Gastrocnemius medialis (tissue), 4 donors: ENCODE measurements at places on chromosomes 6 and 20.

DNA sequence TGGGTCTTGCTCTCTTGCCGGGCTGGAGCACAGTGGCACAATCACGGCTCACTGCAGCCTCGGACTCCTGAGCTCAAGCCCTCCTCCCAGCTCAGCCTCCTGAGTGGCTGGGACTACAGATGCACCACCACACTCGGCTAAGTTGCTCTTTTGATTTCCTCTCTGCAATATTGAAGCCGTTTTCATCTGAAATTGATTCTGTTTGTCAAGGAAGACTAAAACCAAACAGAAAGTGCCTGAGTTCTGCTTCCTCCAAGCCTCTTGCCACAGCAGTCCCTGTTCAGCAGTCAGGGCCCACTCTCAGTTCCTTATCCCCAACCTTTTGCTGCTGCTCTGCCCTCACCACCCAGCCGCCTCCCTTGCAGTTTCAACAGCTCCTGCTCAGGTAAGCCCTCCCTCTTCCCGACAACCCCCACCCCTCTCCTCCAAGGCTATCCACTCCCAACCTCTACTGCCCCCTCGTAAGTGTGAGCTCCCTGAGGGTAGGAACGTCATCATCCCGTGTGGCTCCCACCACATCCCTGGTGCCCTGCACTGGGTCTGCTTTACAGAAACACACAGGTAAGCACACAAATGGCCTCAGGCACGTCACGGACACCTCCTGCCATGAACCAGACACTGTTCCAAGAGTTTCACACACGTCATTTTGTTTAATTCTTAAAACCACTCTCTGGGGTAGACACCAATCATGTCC is 70.7 kb upstream of the TAB2 start:
- no peak for DNase-seq

GRCh38 chr6:22072949-22073348 is 223.9 kb downstream of the PRL start:
- DNase-seq, result no peak

DNA sequence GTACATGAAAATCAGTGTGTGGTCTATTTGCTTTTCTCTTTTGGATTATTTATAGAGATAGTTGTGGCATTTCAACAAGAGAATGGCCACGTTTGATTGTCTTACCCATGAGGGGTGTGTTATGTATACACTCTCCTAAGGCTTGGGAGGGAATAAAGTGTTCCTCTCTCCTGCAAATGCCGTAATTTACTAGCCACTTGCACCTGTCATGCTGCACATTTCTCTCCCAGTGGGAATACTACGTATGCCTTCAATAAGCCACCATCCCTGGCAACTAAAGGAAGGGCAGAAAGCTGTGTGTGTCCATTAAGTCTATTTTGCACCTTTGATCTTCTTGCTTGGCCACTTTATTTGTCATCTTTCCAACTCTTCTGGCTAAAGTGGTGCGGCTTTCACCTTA is 541.2 kb downstream of the QKI start:
- no peak for DNase-seq

- DNase-seq, result no peak
Measured at GRCh38 chr20:35559042-35559693, 17.3 kb downstream of the ERGIC3 start.

GRCh38 chr20:32191422-32191821 is 16.1 kb downstream of the PLAGL2 start:
- DNase-seq, result no peak

DNA sequence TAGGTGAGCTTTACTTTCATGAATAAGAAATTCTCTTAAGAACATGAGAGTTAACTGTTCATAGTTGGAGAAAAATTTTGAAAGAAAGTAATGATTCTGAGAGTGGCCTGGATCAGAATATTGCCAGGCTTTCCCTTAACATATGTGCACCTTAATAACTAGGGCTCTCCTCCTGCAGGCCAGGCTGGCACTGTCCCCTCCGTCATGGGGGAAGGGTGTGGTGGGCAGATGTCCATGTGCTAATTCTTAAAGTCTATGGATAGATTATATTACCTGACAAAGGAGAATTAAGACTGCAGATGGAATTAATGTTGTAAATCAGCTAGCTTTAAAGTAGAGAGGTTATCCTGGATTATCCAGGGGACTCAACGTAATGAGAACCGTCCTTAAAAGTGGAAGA is 10.9 kb upstream of the KLHL32 start:
- DNase-seq, result no peak

DNA sequence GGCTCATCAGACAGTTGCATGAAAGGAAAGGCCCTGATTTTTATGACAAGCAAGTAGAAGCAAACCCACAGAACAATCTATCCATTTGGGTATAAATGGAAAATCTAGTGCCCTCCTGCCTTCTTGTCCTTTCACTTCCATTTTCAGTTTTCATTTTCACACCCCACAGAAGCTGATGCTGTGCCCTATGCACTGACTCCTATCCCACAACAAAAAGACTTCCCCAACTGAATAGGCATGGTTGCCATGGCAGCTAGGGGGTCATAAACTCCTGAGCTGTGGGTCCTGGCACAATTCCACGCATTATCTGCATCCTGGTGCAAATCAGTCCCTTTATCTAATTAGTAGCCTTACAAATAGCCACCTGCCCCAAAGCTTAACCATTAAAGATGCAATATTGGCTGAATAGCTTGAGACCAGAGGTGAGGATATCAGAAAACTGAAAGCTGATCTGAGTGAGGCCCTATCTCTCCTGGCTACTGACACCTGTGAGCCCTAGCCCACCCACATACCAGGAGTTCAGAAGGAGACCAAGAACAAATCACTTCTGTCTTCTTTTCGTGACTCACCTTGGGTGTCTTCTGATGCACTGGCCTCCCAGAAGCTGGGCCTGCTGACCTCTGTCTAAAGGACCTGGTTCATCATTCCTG is 34.9 kb upstream of the HEY2 start:
- no peak for DNase-seq

DNA sequence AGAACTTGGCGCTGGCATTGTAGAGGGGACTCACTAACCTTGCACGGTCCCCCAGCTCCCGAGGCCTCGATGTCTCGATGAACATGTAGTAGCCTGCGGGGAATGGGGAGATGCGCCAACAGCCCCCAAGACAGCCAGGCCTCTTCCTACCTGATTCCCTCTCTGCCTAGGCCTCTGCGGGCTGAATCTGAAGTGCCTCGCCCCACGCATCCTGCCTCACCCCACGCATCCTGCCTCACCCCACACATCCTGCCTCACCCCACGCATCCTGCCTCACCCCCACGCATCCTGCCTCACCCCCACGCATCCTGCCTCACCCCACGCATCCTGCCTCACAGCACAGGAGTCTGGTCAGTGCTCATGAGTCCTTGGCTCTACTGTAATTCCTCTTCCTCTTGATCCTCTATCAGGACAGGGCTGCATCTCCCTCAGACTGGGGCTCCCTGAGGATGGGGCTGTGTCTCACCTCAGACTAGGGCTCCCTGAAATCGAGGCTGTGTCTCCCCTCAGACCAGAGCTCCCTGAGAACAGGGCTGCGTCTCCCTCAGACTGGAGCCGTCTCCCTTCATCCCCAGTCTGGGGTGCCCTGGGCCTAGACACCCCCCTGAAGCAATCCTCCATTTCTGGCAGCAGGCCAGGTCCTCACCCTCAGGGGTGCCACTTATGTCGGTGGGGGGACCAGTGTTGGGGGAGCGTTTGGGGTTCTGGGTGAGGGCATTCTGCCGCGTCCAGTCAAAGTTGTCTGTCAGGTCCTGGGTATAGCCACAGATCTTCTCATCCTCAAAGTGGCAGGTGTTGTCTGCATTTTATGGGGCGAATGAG is 53.6 kb downstream of the MDGA1 start:
- no peak for DNase-seq

DNA sequence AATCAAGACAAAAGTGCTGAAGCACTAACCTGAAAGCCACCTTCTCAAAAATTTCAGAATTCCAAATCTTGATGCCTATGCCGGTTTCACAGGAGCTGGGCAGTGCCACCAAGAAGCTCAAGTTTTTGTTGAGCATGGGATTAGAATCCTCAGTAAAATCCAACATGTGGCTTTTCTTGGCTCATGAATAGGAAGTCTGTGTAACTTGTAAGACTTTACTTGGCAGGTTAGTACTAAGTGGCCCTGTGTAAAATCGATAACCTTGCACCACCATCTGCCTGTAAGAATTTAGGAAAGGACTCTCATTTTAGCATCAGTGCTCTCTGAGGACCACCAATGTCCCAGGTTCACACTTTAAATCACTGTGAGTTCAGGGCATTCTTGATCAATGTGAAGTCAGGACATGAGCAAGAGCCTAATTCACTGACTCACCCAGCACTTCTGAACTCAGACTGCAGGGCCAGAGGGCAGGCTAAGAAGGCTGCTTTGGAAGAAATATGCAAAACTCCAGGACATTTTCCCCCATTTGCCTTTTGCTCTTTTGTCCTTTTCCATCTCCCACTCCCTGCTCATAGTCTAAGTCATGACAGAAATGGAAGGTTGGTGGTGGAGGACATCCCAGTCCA is 113.2 kb downstream of the EDN1 start:
- DNase-seq, result no peak

DNA sequence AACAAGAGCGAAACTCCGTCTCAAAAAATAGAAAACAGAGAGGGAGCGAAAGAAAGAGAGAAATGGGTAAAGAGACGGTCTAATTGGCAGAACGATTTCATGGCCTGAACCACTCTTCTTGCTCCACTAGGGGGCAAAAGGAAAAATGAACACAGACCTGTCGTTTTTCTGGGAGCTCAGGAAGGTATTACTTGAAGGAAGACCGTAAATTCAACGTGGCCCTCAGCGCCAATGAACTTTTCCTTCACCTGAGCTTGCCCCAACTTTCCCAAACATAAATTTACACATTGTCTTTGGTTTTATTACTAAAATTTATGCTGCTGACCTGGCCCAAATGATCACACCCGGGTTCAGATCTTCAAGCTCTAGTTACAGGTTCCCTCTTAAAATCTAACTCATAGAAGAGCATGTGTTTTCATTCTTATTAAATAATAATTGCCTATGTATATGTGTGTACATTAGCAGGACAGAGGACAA is 67.3 kb downstream of the ATP9A start:
- DNase-seq, result no peak

- no peak for DNase-seq
Measured at GRCh38 chr6:62516291-62517141, 230.5 kb upstream of the KHDRBS2 start.

DNA sequence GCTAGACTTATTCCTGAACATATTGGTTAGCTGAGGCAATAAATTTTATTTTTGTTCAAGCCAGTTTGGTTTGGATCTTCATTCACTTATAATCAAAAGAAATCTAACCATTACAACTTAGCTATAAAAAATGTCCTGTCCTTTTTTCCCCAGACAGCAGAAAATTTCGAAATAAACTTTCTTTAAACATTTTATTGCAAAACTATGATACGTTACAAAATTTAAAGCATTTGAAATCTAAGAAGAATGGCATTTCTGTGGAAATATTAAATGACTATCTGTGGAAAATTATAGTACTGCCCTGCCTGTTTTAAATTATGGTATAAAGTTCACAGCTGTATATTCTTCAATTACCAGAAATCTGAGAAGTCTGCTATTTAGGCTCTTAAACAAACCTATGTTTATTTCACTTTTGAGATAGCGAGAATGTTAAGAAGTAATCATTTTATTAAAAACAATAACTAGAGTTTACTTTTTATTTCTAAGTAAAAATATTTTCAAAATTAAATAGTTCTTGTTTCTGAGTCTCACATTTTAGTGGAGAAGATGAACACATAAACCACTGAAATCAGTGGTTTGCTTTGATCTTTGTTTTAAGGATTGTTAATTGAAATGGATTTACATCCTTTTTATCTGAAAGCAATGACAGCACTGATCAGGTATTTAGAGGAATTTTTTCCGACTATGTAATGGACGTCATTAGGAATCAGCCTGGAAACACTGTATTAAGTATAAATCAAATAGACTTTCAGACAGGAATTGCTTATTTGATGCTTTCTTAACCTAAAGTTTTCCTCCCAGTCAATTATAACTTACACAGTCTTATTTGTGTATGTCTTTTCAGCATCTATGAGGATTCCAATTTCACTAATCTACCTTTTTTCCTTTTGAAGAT is 553.7 kb downstream of the COL12A1 start:
- no peak for DNase-seq

- DNase-seq, result no peak
Measured at GRCh38 chr20:57902473-57902872, 192.7 kb upstream of the PMEPA1 start.

DNA sequence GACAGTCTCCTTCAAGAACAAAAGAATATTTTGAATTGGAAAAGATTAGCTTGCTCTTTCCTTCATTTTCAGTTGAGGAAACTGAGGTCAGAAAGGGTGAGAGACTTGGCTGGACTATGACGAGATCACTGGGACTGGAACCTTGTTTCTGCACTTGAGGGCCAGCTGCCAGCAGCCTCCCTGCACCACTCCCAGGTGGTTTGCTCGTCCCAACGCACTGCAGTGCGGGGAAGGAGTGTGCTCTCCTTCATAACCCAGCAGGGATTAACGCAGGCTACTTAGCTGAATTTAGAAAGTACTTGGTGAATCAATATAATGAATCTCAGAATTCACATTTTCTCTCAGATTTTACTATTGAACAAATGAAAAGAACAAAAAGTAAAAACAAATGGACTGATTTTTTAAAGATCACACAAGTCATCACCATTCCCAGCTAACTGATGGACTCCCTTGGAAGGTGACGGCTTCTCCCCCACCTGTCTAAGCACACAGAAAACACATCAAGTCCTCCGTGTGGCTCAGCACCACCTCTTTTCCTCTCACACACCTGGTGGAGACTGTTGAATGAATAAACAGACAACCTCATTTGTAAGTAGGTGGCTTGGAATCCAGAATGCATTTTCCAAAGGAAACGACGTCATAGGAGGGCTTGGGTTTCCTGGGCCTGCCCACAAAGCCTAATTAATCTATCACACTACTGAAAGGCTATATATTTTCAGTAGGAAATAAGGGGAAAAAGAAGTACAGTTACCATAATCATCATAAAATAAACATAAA is 121.0 kb downstream of the QRSL1 start:
- DNase-seq, result no peak

GRCh38 chr20:16158090-16158975 is 414.9 kb downstream of the KIF16B start:
- DNase-seq, result no peak

DNA sequence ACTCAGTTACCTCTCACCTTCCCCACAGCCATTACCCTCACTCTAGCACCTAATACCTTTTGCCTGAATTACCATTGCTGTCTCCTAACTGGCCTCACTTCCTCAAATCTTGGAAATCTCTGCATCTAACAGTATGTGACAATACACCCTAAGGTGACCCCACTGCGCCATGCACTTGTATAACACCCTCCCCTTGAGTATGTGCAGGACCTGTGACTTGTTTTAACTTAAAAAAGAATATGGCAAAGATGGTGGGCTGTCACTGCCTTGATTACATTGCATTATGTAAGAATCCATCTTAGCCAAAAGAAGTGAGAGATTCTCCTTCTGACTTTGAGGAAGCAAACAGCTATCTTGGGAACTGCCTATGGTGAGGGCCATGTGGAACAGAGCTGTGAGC is 29.9 kb upstream of the PKHD1 start:
- no peak for DNase-seq

GRCh38 chr6:163895162-163895561 is 480.6 kb downstream of the QKI start:
- no peak for DNase-seq
